ENCODE measurements at places on chromosomes 7 and 10.
A peak's percentile ranks its signal among the peaks of the same experiment; 100 is the strongest.

GRCh38 chr7:90968871-90969270, 295.4 kb upstream of the FZD1 start:
- no peak for DNase-seq

- DNase-seq: no peak
These were observed 126.6 kb upstream of the BET1 start for GRCh38 chr7:94130716-94131115.

GRCh38 chr10:32887481-32887880, 70.5 kb downstream of the ITGB1 start:
- DNase-seq: no peak

DNA sequence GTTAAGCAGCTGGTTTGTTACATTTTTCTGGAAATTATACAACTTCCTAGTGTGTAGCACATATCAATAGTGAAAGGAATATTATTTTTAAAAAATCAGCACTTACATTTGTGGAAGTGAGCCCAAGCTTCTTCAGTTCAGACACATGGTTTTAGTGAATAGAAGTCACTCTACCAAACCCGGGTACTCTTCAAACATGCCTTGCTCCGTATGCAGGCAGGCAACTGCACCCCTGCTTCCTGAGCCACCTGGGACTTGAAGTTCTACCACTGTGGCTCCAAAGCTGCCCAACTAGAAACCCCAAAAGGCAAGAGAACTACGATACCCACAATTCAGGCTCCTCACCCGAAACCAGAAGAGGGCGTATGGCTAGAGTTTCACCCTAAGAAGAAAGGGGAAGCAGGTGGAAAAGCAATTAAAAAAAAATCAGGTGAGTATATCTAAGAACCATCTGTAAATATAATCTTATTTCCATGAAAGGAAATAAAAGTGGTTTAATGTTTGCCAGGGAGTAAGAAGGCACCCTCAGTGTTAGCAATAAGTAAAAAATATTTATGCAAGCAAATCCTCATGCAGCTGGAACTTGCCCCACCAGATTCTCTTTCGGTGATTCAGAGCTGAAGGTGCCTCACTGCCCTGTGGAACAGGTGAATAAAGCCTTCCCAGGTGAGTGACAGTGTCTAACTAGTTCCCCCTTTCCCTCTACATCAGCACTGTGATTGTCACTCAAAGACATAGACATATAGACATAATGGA, at the start of gene MACC1:
Gene MACC1, minus strand, starts transcription at position 192 of the 756 bp plus-strand sequence. CDS start 55,522 bp downstream, outside the sequence.
- DNase-seq: peak; percentile 90
